Heart right ventricle (tissue), 16 donors: ENCODE measurements at places on chromosomes 4 and X.

GRCh38 chr4:155676430-155676825 is 9.8 kb downstream of the GUCY1A1 start:
- no peak for DNase-seq

DNA sequence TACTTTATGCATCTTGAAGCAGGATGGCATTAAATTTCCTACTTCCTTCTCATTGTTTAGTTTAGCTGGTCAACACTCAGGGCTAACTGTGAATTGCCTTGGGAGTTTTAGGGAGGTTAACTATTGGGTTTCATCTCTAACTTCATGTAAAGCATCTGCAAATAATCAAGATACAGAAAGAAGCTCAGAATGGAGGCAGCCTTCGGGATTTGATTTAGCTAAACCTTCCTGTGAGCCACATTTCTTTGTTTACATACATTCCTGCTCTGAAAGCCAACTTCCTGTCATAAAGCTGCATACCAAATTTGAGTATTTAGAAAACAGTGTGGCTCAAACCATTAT is 131.7 kb upstream of the PCDH18 start:
- no peak for DNase-seq

- DNase-seq, result no peak
Observed at GRCh38 chrX:108018656-108019381, 26.0 kb upstream of the VSIG1 start.

- no peak for DNase-seq
Observed at GRCh38 chr4:8817096-8817812, 54.4 kb downstream of the HMX1 start.

DNA sequence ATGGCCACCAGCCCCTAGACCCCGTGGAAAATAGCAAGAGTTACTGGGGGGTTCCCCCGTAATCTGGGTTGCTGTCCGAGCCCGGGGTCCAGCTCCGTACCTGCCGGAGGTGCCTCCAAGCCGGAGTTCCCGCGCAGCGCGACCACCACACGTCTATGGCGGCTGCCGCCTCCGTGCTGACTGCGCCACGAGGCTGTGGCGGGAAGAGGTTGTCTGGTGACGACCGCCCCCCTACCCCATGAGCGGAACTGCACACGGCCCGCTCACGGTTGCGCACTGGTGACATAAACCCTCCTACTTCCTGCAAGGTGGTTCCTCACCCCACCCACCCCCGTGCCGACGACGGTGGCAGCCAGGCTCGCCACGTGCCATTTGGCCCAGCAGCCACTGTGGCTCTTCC is at the start of gene PNMA5:
TSS of gene PNMA5 (minus strand) at position 184 of the 400 bp plus-strand sequence. CDS start 2,518 bp downstream, outside the sequence.
- DNase-seq, result no peak

GRCh38 chrX:150512461-150512901 is 55.9 kb upstream of the MTM1 start:
- DNase-seq, result no peak

GRCh38 chr4:85391589-85392410 is 83.2 kb upstream of the ARHGAP24 start:
- no peak for DNase-seq

- no peak for DNase-seq
Observed at GRCh38 chrX:109920325-109920724, 82.6 kb upstream of the TMEM164 start.

DNA sequence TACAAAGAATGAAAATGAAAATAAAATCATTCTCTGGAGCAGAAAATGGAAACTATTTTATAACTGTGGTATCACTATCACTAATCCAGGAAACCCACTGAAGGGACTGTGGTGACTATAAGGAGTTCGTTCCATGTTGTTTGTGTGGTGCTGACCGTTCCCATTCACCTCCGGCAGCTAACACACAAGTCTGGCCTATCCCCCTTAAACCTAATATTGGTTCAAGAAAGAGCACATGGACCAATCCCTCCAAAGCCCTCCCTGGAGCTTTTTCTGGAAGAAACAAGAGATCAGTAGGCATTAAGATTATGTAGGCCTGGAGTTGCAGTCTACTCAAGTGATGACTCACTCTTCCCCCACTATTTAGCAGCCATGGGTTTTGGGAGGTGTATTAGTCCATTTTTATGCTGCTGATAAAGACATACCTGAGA is 25.9 kb upstream of the FAM241A start:
- no peak for DNase-seq

DNA sequence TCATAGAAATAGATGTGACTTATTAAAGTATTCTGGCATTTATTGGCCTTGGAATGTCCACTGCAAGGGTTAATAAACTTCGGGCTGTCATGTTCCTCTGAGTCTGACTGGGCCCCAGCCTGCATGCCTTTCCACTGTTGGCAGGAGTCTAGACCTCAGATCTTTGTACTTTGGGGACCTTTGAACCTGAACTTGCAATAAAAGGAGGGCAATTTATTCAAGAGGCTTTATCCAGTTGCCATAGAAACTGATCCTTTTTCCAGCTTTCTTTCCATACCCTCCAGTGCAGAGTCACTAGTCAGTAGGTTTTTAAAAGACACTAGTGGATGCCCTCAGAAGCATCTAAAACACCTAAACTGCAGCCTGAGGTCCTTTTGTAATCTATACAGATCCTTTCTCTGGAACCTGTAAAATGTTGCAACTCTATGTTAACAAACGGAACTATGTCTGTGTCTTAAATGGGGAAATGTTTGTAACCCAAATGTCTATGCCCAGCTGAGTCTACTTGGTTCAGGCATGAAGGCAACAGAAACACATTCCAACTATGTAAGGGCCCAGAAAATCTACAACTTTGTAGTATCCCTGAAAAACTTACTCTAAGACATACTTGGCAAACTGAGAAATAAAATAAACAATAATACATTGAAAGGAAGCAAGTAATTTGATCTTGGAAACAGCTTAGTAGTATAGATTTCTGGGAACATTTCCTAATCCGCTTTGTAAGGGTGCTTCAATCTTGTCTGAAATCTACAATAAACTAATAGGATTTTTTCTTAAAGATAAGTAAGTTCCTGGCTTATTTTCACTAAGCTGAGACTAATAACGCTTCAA is 41.5 kb downstream of the SOWAHB start:
- no peak for DNase-seq

DNA sequence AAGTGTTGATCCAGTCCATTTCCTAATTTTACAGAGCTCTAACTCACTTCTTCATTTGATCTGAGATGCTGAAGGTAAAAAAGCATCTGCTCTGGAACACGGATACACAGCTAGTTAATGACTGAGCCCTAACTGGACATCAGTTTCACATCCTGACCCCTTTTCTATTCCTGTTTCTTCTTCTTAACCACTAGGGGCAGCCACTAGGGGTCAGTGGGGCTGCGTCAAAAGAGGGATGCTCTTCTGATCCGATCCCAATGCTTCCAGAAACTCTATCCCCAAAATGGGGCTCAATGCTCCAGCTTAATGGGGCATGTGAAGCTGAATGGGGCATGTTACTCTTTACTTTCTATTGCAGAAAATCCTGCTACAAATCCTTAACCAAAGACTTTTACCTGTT is 33.4 kb upstream of the PHKA2 start:
- peak; percentile 7 for DNase-seq

DNA sequence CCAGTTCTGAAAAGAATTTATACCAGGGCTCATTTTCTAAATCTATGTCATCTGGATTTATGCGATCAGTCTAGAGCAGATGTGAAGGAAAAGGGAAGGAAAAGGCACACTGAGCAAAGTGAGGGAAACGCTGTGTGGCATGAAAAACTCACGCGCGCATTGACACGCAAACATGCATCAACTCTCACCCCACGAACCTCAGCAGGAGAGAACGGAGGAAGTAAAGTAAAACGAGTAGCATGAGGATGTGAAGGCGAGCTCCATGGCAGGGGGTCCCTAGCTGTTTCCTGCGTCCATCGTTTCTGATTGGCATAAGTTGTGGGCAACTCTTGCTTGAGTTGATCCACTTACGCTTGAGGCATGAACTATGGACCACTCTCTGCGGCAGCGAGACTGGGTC is 102.8 kb upstream of the PDLIM3 start:
- DNase-seq, result no peak

GRCh38 chr4:25624616-25625015 is 31.0 kb upstream of the SLC34A2 start:
- no peak for DNase-seq

DNA sequence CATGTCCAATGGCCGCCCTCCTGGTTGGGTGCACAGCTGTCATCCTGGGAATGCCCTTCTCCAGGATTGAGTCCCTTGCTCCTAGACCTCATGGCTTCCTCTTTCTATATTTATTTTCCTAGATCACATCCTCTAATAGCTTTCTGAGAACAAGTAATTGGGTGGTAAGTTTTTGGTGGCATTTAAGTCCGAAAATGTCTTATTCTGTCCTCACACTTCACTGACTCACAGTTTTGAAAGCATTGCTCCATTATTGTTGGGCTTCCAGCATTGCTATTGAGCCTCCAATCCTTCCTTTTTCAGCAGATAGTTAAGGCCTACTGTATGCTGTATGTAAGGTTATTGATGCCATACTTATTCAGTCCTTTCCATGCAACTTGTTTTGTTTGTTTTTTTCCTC is 25.9 kb downstream of the PGM2 start:
- no peak for DNase-seq

- no peak for DNase-seq
Observed at GRCh38 chrX:38820751-38821150, 19.5 kb downstream of the MID1IP1 start.

- no peak for DNase-seq
Observed at GRCh38 chr4:176054942-176055341, 10.7 kb upstream of the WDR17 start.

GRCh38 chrX:13283512-13283911 is 36.3 kb downstream of the ATXN3L start:
- no peak for DNase-seq

DNA sequence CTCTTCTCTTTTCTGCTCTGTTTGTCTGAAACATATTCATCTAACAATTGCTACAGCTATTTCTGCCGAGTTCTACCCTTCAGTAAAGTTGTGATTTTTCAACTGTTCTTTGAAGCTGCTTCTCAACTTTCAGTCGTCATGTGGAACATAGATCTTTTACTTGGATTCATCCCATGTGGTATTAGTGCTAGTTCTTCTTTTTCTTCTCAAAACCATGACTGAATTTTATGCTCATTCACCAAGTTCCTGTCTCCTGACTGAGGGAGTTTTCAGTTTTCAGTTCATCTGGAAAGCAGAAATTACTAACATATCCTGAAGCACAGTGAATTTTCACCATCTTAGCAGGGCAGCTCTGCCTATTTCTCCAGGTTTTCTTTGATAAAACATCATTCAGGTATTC is 12.1 kb downstream of the ACSL4 start:
- no peak for DNase-seq

DNA sequence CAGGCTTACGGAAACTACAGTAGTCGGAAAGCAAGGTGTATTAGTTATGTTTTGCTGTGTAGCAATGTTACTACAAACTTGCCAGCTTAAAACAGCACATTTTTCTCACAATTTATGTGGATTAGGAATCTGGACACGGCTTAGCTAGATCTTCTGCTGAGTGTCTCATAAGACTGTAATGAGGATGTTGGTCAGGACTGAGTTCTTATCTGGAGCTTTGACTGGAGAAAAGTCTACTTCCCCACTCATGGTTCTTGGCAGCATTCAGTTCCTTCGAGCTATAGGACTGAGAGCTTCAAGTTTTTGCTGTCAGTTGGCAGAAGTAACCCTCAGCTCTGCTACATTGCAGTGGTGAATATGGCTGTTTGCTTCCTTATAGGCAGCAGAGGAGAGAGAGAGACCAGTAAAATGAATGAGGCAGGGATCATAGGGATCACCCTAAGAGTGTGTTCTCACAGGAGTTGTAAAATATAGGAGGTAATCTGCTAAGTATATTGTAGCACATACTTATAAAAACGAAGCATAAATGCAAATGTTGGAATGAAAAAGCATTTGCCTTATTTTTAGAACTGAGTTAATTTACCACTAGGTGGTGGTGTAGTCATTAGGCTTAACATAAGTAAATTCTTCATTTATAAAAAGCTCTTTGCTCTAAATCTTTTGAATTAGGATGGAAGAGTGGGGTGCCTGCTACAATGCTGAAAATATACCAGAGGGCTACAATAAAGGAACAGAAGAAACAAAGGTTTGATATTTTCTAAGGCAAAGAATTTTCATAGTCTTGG is 38.6 kb downstream of the ALG13 start:
- no peak for DNase-seq

DNA sequence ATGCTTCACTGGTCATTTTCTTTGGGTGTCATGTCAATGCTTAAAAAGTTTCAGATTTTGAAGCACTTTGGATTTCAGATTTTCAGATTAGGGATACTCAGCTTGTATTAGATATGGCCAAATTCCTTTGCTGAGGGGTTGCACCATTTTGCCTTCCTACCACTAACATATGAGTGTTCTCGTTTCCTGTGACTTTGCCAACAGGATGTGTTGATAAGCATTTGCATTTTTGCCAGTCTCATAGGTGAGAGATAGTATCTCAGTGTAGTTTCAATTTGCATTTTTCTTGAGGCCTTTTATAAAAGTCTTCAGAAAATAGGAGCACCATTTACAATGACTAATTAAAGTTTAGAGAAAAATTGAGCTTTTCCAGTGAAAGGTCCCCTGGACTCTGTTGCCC is 71.6 kb upstream of the CLCN4 start:
- DNase-seq, result no peak

DNA sequence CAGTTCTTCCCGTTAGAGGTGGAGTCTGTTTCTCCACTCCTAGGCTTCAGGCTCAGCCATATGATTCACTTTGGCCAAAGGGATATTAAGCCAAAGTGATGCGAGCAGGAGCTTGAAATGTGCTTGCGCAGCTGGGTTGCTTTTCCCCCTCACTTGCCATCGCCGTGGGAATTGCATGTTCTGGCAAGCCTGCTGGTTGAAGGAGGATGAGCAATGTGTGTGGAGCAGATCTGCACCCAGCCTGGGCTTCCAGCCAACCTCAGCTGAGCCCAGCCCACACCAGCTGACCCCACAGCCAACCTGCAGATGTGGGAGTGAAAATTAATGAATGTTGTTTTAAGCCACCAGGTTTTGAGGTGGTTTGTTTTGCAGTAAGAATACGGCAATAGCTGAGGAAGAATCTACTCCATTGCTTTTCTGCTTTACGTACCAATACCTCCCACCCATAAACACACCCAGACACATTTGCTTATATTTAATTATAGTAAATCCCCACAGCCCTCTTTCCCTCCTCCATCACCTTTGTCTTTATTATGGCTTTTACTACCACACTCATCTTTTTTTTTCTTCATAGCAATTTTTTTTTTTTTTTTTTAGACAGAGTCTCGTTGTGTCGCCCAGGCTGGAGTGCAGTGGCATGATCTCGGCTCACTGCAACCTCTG is 132.8 kb upstream of the FUNDC1 start:
- DNase-seq, result peak; percentile 13

DNA sequence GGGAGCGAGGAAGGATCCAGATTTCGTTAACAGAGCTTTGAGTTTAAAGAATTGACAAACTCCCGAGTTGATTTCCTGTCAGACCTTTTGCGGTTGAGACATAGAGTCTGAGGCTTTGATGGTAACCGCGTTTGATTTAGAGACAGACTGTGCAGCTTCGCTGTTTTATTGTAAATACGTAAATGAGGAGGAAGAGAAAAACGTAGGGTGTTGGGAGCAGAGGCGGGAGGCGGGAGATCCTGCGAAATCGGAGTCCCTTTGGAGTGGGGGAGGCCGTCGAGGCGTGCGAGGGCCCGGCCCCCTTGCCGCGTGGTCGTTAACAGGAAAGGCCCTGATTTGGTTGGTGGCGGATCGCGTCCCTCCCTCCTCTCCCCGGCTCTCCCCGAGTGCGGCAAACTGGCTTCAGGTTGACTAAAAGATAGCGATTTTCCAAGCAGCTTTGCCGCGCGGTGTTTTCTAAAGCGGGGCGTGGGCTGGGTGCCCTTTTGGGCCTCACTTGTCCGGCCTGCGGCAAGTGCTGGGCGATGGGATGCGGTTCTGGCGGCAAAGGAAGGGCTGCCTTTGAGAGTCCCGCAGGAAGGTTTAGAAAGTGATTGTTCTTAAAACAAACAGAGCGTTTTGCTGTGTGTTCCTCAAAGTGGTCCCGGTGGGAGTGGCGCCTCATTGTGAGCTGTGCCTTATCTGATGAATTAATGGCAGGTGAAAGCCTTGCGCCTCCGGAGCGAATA is 857 bp downstream of the SCML1 start:
- peak; percentile 17 for DNase-seq
